ENCODE measurements at places on chromosomes 16 and 17.

GRCh38 chr17:50356892-50357510 is 11.1 kb downstream of the XYLT2 start:
- no peak for DNase-seq

GRCh38 chr17:15957206-15957605 is 12.3 kb downstream of the ADORA2B start:
- no peak for DNase-seq

- DNase-seq: no peak
Observed at GRCh38 chr16:56505181-56505580, 14.6 kb downstream of the BBS2 start.

DNA sequence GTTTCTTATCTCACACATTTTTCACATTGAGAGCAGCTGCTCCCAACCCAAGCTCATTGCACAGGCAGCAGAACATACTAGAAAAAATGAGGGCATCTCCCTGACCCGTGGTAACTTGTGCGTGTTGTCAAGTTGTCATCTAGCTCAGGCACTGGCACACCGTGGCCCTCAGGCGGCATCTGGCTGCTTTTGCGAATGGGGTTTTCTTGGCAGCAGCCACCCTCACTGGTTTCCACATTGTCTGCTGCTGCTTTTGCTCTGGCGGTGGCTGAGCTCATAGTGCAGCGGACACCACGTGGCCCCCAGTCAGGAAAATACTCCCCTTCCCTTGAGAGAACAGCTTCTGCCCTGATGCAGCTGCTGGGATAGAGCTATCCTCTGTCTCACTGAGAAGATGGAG is 9.4 kb upstream of the TEDC2 start:
- no peak for DNase-seq

GRCh38 chr16:84477661-84478060 is 26.8 kb downstream of the MEAK7 start:
- DNase-seq: no peak

GRCh38 chr17:48760411-48760810 is 31.9 kb upstream of the HOXB13 start:
- no peak for DNase-seq

DNA sequence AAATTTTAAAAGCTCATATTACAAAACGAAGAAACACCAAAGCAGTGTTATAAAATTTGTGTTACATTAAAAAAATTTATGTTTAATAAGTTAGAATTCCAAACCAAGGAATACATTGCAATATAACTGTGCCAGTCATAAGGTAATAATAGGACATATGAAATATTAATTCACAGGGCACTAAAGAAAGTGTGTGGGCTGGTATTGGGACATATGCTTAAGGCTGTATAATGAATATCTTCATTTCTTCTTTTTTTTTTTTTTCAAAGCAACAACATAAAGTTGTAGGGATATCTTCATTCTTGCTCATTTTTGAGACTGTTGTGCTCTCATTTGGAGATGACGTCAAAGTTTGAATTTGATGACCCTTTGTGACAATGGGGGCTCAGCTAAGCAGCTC is 17.5 kb upstream of the FBXO47 start:
- DNase-seq: no peak

DNA sequence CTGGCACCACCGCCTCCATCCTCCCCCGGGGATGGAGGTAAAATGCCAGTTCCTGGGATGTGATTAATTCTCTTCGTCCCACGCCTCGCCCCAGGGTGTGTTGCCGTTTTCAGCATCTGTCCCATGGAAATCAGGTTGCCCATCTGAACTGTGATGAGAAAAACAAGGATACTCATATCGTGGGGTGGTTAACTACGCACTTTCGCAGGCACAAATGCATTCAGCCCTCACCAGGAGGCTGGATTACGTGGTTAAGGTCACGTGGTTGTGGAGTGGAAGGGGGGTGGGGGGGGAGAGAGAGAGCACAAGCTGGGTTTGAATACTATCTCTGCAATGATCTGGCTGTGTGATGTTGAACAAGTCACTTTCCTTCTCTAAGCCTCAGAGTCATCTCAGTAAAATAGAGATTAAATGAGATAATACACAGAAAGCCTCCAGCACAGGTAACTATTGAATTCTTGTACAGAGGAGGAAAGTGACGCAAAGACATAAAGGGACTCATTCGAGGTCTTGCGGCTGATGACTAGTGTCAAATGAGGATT is 74.7 kb downstream of the BMERB1 start:
- DNase-seq: no peak

DNA sequence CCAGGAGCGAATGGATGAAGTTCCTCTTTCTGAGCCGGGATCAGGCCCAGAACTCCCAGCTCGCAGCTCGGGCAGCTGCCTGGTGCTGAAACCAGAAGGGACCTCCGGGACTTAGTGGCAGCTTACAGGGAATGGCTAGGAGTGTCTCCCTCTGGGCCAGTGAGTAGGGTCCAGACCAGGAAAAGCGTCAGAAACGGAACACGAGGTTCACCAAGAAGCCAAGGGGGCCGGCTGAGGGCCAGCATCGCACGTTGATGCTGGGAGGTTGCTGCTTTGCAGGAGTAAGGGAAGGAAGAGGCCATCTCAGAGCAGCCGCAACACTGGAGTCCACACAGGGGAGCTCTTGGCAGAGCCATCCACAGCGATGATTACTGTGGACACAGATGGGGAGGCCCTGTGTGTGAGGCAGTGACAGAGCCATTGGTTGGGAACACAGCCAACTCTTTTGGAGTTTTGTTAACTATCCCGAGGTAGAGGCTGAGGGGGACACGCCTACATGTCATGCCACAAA is 74.0 kb upstream of the CREBBP start:
- peak; percentile 57 for DNase-seq

DNA sequence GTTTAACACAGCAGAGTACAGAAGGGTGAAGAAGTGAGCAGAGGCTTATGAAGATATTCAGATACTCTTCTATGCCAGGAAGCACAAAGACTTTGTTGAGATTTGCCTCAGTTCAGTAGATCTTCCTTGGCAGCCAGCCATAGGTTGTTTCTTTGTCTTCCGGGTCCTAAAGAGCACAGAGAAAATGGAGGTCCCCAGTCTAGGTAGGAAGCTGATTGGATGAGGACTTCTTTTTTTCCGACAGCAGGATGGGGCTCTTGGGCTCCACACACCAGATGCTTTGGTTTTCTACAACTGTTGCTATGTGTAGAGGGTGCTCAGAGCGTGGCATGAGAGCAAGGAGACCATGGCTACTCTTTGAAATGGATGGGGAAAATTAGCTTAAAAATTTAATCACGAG is 8.3 kb upstream of the CDC6 start:
- no peak for DNase-seq

GRCh38 chr16:53068423-53068833 is 13.6 kb downstream of the CHD9 start:
- DNase-seq: no peak

DNA sequence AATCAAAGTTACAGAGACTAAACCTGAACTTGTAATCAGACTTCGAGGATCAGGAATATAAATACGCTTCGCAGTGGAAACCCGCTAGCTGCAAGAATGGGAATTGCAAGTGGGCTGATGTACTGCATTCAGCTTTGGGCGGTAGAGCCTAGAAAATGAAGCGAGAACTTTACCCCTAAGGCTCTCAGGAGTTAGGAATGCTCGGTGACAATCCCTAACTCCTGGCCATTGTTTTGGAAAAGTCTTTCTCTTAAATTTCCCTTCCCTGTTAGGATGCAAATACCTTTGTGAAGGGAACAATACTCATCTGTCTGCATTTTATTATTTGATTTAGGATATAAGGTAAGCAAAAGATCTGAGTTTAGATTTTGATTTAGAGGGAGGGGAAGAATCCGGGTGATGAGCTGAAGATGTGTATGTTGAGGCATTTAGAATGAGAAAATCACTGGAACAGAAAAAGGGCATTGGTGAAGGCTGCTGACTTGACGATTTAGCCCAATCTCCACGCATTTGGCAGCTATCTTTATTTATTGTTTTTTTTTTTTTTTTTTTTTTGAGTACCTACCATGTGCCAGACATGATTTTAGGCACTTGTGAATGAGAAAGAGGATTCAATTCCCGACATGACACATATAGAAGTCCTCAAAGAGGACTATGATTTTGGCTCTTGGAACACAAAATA is 2.2 kb upstream of the TOX3 start:
- no peak for DNase-seq

DNA sequence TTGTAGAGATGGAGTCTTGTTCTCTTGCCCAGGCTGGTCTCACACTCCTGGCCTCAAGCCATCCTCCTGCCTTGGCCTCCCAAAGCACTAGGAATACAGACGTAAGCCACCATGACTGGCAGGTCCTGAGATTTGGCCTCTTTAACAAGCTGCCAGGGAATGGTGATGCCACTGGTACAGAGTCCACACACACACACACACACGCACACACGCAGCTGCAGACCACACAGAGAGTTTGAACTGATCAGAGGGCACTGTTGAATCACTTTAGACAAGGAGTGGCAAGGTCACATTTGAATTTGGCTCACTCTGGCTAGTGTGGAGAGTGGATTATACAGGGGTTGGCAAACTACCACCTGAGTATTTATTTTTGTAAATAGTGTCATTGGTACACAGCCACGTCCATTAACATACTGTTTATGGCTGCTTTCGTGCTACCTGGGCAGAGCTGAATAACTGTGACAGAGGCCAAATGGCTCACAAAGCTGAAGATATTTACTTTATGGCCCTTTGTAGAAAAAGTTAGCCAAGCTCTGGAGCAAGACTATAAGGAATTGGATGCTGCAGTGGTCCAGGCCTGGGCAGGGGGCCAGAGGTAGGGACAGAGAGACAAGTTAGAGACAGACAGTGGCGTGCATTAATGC is 9.9 kb downstream of the ITPRIPL2 start:
- DNase-seq: no peak

- peak; percentile 68 for DNase-seq
Observed at GRCh38 chr17:79026376-79027273, 2.7 kb downstream of the C1QTNF1 start.

- DNase-seq: peak; percentile 50
Observed at GRCh38 chr17:15398291-15398690, 56.9 kb upstream of the TEKT3 start.

DNA sequence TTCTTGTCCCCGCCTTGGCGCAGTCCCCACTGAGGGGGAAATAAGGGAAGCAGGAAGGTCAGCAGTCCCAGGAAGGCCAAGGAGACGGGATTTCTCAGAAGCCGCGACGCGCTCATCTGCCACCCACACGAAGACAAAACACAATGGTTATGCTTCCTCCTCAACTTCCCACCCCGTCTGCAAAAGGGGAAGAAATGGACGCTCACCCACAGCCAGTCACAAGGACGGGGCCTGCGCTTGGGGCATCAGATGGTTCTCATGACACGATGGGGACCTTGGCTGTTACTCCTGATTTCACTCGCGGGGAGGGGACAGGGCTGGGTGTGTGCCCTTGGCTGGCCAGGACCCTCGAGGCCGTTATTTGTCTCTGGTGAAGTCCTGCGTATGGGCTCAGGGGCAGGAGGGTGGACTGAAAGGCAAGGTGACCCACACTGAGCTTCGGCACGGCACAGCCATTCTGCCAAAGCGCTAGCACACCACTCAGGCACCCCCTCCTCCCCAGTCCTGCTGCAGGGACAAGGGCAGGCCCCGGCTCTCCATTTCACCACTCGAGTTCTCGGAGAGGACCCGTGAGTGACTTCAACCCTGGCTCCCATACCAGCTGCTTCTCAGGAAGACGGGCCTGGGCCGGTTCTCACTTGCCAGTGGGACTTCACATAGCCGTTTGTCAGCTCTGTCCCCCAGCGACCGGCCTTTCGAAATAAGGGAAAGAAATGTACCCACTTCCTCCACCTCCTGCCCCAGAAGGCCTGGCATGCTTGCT is 84.5 kb downstream of the ABR start:
- no peak for DNase-seq

GRCh38 chr16:83648347-83648746 is 159.4 kb upstream of the HSBP1 start:
- no peak for DNase-seq

DNA sequence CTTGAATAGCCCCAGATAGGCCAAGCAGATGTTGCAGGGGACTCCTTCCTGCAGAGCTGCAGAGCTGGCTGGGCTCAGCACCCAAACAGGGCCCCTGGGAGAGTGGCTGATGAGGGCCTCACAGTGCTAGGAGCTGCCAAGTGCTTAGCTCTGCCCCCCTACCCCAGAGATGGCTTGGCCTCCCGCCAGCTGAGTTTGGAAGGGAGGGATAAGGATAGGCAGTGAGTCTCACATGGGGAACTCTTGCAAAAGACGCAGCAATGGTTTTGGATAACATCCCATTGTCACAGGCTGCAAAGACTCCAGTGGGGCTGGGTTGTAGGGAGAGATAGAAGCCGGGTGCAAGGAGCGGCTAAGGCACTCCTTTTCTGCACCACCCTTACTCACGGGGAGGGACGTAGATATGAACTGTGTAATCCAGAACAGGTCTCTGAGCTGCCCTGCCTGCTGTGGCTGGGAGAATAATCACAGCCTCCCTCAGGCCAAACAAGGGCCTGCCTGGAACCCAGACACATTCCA is 52.9 kb upstream of the MAF start:
- no peak for DNase-seq

GRCh38 chr17:32936894-32937500 is 9.0 kb downstream of the TMEM98 start:
- peak; percentile 70 for DNase-seq

Data from IMR-90 (cell line).